ENCODE measurements at places on chromosomes 1 and 21.

DNA sequence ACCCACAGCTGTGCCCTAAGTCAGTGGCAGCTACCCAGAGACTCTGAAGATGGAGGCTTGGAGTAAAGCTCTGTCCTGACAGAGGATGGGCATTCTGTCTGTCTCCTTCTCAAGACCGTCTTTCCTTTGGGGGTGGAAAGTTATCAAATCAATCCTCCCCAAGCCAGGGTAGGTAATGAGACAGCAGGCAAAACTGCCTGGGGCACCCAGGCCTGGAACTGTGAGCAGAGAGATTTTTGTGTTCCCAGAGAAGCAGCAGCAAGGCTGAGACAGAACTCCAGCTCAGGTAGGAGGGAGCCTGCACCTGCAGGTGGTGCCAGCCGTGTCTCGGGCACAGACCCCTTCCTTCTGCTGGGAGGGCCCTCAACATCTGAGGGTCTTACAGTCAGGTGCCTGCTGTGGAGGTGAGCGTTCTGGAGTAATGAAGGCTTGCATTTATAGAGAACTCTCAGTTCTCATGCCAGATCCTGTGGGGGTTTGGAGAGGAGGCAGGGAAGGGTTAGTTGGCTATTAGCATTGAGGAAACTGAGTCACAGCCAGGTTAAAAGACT lies 95.6 kb downstream of the RIPK4 start:
- H3K27ac ChIP-seq = no peak overlapping the region
- no peak for DNase-seq
- no peaks in the 10 kb centered on the region for H3K27me3 ChIP-seq
- no peaks in the 10 kb centered on the region for H3K36me3 ChIP-seq
- H3K4me3 ChIP-seq = no peak overlapping the region

- H3K27me3 ChIP-seq = no peaks in the 10 kb centered on the region
- no peaks in the 10 kb centered on the region for H3K4me1 ChIP-seq
- no peak for DNase-seq
- no peaks in the 10 kb centered on the region for H3K36me3 ChIP-seq
Observed at GRCh38 chr1:7117399-7118281, 332.4 kb downstream of the CAMTA1 start.

- no peaks in the 10 kb centered on the region for H3K4me1 ChIP-seq
- H3K4me3 ChIP-seq = no peak overlapping the region
- no peaks in the 10 kb centered on the region for H3K27me3 ChIP-seq
- no peaks in the 10 kb centered on the region for H3K36me3 ChIP-seq
- H3K27ac ChIP-seq = no peak overlapping the region
- no peak for DNase-seq
Observed at GRCh38 chr1:65698590-65698989, 94.1 kb upstream of the PDE4B start.

- H3K4me3 ChIP-seq = no peak overlapping the region
- no peak for DNase-seq
- no peaks in the 10 kb centered on the region for H3K36me3 ChIP-seq
- H3K4me1 ChIP-seq = peaks cover 11% of the 10 kb centered on the region
- no peak overlapping the region for H3K27ac ChIP-seq
- no peaks in the 10 kb centered on the region for H3K27me3 ChIP-seq
Observed at GRCh38 chr1:212862111-212862690, 4.1 kb downstream of the FLVCR1 start.

DNA sequence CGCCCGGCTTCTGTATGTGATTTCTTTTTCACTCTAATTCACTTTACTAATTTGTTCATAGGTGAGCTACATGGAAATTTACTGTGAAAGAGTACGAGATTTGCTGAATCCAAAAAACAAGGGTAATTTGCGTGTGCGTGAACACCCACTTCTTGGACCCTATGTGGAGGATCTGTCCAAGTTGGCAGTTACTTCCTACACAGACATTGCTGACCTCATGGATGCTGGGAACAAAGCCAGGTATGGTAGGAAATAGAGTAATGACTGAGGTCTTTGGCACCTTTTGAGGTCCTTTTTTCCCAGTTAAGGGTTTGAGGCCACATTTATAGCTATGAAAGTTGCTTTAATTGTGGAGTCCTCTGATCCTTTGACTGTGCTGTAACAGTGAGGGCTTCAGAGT lies 56.9 kb downstream of the KIF1B start:
- no peak for DNase-seq
- no peak overlapping the region for H3K27ac ChIP-seq
- no peaks in the 10 kb centered on the region for H3K36me3 ChIP-seq

Measured in effector memory CD4-positive, alpha-beta T cell (primary cell).